T-helper 17 cell (primary cell): ENCODE measurements at places on chromosomes 5 and 9. TPM values are rescaled to one million over a fixed set of nuclear protein-coding genes. Genes with fewer than 3 reads are reported as not detected.

Gene ACSL6
- 18.0 TPM for total RNA-seq

DNA sequence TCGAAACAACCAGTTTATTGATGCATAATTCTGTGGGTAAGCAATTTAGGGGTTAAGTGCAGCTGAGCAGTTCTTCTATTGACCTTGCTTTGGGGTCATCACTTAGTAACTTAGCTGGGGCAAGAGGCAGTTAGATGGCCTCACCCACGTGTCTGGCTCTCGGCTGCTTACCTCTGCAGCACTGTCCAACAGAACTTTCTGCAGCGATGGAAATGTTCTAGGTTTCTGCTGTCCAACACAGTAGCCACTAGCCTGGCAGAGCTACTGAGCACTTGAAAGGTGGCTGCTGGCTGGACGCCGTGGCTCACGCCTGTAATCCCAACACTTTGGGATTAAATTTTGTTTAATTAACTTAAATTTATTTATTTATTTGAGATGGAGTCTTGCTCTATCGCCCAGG is 13.1 kb upstream of the URM1 start:
- H3K36me3 ChIP-seq: no peaks in the 10 kb centered on the region
- H3K27ac ChIP-seq: no peak overlapping the region
- no peak overlapping the region for H3K4me3 ChIP-seq
- peaks cover 9% of the 10 kb centered on the region for H3K4me1 ChIP-seq
- no peaks in the 10 kb centered on the region for H3K27me3 ChIP-seq
- no peak for DNase-seq

DNA sequence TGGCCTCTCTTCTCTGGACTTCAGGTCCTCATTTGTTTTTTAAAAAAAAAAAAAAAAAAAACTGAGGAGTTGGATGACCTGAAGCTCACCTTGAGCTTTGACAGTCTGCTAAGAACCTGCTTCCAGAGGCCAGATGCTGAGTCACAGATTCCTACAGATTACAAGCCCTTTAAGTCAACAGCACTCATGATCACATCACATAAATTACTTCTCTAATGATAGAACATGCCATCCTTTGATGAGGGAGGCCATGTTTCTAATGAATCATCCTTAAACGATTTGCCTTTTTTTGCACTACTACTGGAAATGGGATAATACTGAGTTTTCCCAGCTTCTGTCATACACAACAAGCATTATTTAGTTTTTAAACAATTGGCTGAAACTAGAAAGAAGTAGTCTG is 34.2 kb upstream of the MYOT start:
- peaks cover 4% of the 10 kb centered on the region for H3K36me3 ChIP-seq
- H3K4me3 ChIP-seq: no peak overlapping the region
- no peaks in the 10 kb centered on the region for H3K4me1 ChIP-seq
- no peaks in the 10 kb centered on the region for H3K27me3 ChIP-seq

GRCh38 chr5:59584858-59585846 is 308.4 kb downstream of the PDE4D start:
- DNase-seq: no peak
- no peaks in the 10 kb centered on the region for H3K4me1 ChIP-seq
- no peak overlapping the region for H3K27ac ChIP-seq
- no peaks in the 10 kb centered on the region for H3K36me3 ChIP-seq
- H3K27me3 ChIP-seq: peaks cover 15% of the 10 kb centered on the region

- no peaks in the 10 kb centered on the region for H3K4me1 ChIP-seq
- no peak overlapping the region for H3K4me3 ChIP-seq
- H3K36me3 ChIP-seq: peaks cover 3% of the 10 kb centered on the region
- DNase-seq: no peak
Measured at GRCh38 chr5:151383011-151383410, 35.7 kb upstream of the SLC36A2 start.

DNA sequence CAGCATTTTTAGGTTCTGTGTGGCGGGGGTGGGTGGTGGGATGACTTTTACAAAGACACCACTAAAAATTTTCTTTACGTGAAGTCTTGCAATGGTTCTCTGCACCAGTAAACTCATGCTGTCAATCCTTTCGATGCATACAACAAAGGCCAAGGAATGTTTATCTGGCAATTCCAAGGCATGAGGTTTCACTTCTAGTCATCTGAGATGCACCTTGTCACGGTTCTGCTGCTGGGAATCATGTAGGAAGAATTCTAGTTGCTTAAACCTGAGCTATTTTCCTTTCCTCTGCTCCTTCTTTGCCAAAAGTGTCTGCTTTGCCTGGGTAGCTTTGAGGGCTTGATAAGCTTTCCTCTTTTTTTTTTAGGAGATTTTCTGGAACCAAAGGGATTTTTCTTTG is 1204.5 kb upstream of the SEMA6A start:
- H3K36me3 ChIP-seq: no peaks in the 10 kb centered on the region
- H3K4me1 ChIP-seq: no peaks in the 10 kb centered on the region
- no peaks in the 10 kb centered on the region for H3K27me3 ChIP-seq
